ENCODE measurements at places on chromosomes 13 and 19.

DNA sequence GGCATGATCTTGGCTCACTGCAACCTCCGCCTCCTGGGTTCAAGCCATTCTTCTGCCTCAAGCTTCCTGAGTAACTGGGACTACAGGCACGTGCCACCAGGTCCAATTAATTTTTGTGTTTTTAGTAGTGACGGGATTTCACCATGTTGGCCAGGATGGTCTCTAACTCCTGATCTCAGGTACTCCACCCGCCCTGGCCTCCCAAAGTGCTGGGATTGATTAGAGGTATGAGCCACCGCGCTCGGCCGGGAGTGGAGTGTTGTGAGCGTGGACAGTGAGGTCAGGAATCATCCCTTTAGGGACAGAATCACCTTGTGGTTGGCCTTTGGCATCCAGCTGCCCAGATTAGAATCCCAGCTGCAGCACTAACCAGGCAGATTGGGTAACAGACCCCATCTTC lies 10.3 kb downstream of the RRAS start:
- DNase-seq = no peak

DNA sequence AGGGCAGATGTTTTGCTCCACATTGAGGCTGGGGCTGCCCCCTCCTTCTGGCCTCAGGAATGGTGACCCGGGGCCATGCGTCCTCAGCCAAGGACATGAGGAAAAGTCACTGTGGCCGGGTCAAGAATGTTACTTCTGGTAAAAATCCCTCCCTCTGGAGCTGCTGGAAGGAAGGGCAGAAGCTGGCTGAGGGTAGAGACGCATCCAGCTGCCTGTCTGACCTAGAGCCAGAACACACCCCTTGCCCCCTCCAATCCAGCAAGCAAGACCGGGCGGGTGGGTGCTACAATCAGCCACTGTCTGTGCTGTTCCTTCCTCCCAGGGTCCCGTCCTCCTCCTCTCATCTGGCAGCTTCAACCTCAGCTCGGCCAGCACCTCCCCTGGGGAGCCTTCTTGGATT lies 59.0 kb downstream of the PTPRS start:
- no peak for DNase-seq

GRCh38 chr13:45541806-45542205 lies 73.7 kb downstream of the ERICH6B start:
- no peak for DNase-seq

GRCh38 chr13:66492479-66492878 lies 737.7 kb downstream of the PCDH9 start:
- peak; percentile 11 for DNase-seq

GRCh38 chr13:32173881-32174280 lies 141.3 kb downstream of the ZAR1L start:
- peak; percentile 24 for DNase-seq

- no peak for DNase-seq
These were observed 68.3 kb upstream of the DACH1 start for GRCh38 chr13:71935166-71935840.

DNA sequence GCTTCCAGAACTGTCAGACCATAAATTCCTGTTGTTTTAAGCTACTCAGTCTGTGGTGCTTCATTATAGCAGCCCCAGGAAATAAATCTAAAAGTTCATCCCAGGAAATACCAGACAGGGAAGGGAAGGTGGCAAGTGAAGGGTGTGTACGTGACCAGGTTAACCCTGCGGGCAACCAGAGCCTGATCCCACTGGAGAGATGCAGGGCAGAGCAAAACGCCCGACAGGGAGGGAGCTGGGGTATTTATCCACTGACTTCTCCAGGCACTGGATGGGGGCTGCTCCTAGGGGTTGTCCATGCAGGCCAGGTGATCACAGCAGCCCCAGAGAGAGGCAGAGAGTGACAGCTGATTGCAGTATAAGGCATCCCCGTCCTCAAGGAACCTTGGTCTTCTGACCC lies 150.9 kb downstream of the CACNA1A start:
- DNase-seq = no peak
